SW 1271 (cell line): ENCODE measurements at places on chromosomes 2 and 18.

- DNase-seq = no peak
These were observed 70.1 kb downstream of the EDAR start for GRCh38 chr2:108918941-108919341.

DNA sequence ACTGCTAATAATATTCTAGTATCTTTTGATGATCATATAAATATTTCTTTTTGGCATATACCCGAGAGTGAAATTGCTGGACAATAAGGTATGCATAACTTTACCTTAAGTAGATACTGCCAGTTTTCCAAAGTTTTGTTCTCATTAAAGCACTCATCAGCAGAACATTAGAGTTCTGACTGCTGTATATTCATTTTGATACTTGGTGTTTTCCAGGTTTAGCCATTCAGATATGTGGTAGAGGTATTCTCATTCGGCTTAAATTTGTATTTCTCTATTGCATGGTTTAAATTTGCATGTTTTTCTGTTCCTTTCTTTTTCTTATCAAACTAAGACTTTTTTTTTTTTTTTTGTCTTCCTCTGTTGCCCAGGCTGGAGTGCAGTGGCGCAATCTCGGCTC lies 18.2 kb downstream of the CYBRD1 start:
- no peak for DNase-seq

DNA sequence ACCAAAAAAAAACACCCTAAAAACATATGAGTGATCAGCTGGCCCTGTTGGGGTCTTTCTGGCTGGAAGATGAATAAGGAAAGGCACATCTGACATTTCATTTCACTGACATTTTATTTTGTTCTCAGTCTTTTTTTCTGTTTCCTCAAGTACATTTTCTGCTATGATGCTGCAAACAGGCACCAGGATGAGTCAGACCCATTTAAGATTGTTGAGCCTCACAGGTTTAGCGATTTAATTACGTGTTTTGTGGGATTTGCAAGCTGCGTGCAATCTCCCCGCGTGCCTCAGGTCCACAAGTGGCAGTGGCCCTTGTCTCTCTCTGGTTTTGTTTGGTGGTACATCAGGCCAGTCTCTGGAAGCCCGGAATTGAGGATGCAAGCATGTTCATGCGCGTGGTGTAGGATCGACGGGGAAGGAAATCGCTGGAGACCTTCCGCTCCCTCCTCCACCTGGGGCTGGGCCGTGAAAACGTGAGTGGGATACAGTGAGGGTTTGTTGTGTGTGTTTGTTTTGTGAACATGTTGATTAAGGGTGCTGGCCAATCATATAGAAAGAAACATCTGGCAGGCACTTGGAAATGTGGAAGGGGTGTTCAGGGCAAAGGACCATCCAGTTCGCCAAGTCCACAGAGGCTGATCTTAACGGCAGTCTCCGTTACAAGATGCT lies 120.2 kb upstream of the ZNF516 start:
- no peak for DNase-seq

DNA sequence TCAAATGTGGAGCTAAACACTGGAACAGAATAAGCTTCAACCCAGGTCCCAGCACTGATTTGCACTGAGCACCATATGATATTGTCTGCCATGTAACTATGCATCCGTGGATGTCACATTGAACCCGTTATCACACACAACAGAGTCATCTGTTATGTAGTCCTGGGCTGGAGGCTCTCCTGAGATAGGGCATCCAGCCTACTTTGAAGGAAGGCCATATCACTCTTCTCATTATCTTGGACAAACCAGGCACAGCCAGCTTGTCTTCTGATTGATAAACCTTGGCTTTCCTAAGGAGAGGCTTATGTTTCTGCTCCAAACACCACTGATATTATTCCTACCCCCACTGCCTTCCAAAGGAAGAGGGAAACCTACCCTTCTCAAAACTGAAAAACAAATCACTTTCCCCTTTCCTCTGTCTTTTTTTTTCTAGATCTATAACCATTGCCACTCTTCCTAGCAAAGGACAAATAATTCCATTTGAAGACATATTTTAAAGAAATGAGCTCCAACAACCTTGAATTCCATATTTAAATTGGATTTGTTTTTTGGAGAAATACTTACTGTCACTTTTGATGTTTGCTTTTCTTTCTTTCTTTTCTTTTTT lies 16.4 kb downstream of the RSAD2 start:
- no peak for DNase-seq

DNA sequence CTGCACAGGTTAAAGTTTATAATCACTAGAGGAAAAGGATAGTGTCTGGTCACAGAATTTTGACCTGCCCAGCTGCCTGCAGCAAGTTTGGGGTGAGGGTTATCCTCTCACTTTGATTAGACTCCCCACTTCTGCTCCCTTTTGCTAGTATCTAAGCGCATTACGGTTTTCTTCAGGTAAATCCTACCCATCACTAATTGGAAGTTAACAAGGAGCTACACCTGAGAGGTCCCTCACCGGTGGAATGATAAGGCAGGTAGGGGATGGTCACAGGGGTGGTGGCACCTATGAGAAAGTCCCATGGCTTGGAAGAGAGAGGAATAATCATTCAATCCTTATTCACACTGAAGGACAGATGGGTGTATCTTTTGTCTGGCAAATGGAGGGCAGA lies 7.6 kb downstream of the BCL2 start:
- DNase-seq = no peak

DNA sequence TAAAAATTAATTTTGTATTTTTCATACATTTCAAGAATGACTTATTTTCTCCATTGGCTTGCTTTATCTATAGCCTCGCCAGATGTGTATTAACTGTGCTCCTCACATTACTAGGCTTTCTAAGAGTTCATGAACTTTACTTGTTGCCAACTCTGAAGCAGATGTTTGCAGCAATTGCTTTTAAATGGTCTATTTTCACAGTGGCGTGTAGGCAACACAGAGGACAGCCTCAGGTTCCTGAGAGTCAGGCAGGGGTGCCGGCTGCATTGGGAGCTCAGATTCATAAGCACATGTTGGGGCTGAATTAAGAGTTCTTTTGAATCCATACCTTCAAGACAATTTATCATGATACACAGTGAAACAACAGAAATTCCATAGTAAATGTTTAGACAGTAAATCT lies 179.2 kb upstream of the PXDN start:
- no peak for DNase-seq

GRCh38 chr2:64586883-64587481 lies 62.9 kb downstream of the AFTPH start:
- DNase-seq = peak; percentile 53

DNA sequence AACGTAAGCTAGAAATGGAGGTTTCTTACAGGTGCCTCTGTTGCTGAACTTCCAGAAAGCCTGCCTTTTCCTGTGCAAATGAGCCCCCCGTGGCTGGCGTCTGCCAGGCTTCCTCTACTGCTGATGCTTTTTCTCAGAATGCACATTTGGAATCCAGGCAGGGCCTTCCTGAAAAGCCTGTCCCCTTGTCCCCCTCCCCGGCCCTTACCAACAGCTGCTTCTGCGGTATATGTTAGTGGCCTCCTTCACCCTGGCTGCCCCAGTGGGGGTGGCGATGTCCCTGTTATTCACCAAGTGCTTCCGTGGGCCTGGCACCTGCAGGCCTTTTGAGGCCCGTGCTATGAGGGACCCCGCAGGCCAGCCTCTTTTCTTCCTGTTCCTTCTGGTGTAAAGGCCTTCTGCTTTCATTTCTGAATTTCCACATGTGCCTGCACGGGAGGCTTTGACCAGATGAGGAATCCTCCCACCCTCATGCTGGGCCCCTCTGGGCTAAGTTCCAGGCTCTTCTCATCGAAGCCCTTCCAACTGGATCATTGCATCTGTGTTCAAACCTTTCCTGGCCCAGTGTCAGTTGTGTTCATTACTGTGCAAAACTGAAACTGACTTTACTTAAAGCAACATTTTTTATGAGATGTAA lies 10.4 kb downstream of the CNDP2 start:
- no peak for DNase-seq

- no peak for DNase-seq
These were observed 596.0 kb downstream of the LRP1B start for GRCh38 chr2:141534666-141535362.

- DNase-seq = no peak
These were observed 61.2 kb upstream of the SPP2 start for GRCh38 chr2:233989221-233989858.

- DNase-seq = no peak
These were observed 135.9 kb downstream of the RHBDD1 start for GRCh38 chr2:226971770-226972169.

GRCh38 chr18:51621864-51622160 lies 424.3 kb upstream of the MEX3C start:
- DNase-seq = no peak

DNA sequence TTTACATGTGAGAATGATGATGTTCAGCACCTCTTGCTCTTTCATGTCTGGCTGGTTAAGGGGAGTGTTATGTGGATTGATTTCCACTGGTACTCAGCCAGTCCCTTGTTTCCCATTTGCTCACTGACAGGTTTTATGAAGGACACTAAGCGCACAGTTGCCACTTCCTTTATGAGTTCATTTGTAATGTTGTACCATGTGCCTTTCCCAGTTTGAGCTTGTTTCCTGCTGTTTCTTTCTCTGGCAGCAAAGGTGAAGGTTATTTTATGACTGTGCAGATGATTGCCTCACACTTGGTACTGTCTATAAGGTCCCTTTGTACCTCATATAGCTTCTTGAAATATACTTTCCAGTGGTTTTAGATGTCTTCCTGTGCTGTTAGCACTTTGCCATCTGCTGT lies 1700.5 kb upstream of the TMEFF2 start:
- DNase-seq = no peak

- no peak for DNase-seq
These were observed 5.4 kb downstream of the ALPG start for GRCh38 chr2:232411901-232412629.

- no peak for DNase-seq
These were observed 97.5 kb downstream of the MRO start for GRCh38 chr18:50722311-50722710.

- no peak for DNase-seq
These were observed 87.4 kb upstream of the KLF7 start for GRCh38 chr2:207252979-207253645.

DNA sequence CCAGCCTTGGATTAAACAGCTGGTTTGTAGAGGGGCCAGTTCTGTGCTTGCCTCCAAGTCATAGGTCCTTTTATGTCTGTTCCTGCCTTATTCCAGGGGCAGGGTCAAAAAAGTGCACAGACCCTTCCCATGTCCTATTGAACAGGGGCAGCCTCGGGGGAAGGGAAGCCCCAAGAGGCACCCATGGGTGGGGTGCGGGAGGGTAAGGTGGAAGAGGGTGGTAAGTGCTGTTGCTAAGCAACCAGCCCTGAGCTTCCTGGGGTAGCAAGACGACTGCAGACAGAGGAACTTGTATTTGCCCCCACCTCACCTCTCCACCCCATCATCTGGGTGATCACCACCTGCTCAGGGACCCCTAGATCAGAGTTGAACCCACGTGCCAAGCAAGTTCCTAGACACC lies 7.7 kb downstream of the DNMT3A start:
- no peak for DNase-seq

- DNase-seq = no peak
These were observed 52.3 kb downstream of the TDRD15 start for GRCh38 chr2:21175895-21176646.

DNA sequence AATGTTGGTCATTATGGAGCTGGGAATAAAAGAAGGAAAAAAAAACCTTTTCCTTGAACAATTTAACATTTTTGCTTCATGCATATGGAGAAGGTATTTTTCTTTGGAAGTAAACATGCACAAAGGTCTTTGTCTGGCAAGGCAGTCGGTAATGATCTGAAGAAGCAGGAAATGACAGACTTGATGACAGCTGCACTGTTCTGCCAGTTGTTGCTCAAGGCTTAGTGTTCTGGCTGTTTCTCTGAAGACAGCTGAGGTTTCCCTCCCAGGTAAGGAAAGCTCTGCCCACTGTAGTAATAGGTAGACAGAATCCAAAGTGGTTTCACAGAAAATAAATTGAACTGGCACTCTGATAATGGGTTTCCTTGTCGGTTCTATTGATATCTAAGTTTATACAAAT lies 308.4 kb upstream of the GCFC2 start:
- no peak for DNase-seq

DNA sequence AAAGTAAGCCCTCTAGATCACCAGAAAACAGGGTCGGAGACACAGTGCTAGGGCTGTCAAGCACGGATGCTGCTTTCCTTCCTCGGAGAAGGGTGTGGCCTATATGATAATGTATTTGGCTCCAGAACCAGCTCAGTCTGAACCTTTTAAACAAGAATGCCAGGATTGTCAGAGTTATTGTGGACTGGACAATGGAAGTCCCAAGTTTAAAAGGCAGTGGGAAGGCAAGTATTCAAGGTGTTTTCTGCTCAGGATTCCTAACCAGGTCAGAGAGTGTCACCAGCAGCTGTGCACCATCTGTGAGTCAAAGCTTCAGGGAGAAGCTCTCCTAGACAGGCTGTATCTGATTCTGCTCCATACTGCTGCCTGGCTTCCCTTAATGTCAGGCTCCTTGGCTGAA lies 94.8 kb downstream of the SPOPL start:
- no peak for DNase-seq

DNA sequence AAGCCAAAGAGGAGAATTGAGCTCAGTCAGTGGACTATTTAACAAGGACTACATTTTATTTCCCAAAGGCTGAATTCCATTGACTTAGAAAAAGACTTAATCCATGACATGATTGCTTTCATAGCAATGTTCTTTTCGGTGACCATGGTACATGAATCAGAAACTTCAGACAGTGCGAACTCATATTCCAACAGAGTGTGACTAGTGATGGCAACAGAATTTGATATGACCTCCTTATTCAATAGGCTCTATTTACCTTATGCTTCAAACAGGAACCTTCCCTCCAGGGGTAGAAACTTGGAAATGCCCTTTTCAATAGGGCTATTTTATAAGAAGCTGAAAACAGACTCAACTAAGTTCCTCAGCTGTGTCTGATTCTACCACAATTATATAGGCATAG lies 191.9 kb downstream of the RND3 start:
- DNase-seq = no peak

GRCh38 chr2:1742681-1743395 lies 1.5 kb downstream of the PXDN start:
- DNase-seq = no peak

DNA sequence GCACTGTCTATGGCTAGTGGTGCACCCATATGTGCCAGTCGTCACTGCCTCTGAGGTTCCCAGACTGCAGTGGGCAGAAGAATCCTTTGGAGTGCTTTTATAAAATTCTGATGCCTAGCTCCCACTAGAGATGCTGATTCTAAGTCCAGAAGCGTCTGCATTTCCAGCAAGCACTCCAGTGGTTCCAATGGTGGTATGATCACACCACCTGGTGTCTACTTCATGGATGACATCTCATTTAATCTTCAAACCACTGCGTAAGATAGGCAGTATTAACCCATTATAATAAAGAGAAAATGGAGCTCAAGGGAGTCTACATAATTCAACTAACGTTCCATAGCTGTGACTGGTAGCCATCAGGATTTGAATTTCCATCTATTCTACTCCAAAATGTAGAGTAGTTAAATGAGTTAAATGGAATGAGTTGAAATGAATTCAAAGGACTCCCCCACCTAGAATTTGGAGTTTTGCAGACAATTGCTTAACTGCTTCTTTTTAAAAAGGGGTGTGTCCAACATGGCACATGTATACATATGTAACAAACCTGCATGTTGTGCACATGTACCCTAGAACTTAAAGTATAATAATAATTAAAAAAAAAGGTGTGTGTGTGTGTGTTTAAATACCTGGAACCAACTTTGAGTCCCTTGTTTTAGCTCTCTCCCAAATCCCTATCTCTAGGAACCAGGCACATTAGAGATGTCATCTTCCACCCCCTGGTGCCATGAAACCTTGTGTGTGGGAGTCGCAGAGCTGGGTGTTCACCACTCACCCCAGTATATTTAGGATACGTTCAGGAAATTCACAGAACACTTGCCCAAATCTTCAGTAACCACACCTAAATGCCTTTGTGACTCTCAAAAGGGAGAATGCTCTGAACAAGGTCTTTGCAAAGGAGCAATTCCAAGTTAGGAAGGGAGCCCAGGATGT lies 14.1 kb downstream of the LAMA3 start:
- DNase-seq = peak; percentile 1
